ENCODE measurements at places on chromosomes 11 and 22. TPM values are rescaled to one million over a fixed set of nuclear protein-coding genes. Genes with fewer than 3 reads are reported as not detected.

Gene TEX54
- polyA plus RNA-seq: not detected

Gene NOL12
- 90.0 TPM for polyA plus RNA-seq

Gene HEPN1
- not detected for polyA plus RNA-seq

Gene MYRF
- 0.86 TPM for polyA plus RNA-seq

Gene ALDH3B1
- not detected for polyA plus RNA-seq

Gene APOA5
- polyA plus RNA-seq: not detected

Gene MUC15
- polyA plus RNA-seq: not detected

Gene ADM
- polyA plus RNA-seq: 1.6 TPM

Gene TPH1
- polyA plus RNA-seq: 1.4 TPM

Gene C11orf16
- polyA plus RNA-seq: not detected

Gene C11orf21
- not detected for polyA plus RNA-seq

Gene ACRV1
- 0.52 TPM for polyA plus RNA-seq

Gene IFITM1
- polyA plus RNA-seq: 0.35 TPM

Gene GNAZ
- polyA plus RNA-seq: 63.2 TPM

Gene PDE3B
- 13.1 TPM for polyA plus RNA-seq

Gene INPP5J
- polyA plus RNA-seq: 9.4 TPM

Gene CHST1
- 22.8 TPM for polyA plus RNA-seq

Gene TOB2
- polyA plus RNA-seq: 9.1 TPM

Gene KRTAP5-10
- not detected for polyA plus RNA-seq

Data from neural cell (in vitro differentiated cells).